Stimulated activated CD4-positive, alpha-beta T cell treated with anti-CD3 and anti-CD28 coated beads, Interleukin-4, amount 100 ng/mL, for 24 hours (primary cell): ENCODE measurements at places on chromosomes 13 and 19.

DNA sequence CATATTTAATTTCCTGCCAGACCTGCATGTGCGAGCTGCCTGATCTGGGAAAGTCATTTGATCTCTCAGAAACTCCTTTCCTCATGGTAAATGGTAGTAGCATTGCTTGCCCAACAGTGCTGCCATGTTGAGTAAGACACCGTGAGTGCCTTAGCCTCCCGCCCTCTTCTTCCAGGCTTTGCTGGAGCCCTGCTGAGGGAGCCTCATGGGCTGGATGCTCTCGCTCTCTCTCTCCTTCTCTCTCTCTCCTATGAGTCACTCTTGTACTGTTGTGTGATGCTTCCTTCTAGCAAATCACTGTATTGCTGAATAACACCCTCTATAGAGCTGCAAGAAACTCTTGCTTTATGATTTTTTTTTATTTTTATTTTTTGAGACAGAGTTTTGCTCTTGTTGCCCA lies 365.5 kb downstream of the UQCRFS1 start:
- DNase-seq, result no peak

- DNase-seq, result no peak
These were observed 5.3 kb downstream of the PDCD2L start for GRCh38 chr19:34409189-34410164.

GRCh38 chr13:113407531-113408393 lies 43.8 kb upstream of the GRTP1 start:
- DNase-seq, result no peak

DNA sequence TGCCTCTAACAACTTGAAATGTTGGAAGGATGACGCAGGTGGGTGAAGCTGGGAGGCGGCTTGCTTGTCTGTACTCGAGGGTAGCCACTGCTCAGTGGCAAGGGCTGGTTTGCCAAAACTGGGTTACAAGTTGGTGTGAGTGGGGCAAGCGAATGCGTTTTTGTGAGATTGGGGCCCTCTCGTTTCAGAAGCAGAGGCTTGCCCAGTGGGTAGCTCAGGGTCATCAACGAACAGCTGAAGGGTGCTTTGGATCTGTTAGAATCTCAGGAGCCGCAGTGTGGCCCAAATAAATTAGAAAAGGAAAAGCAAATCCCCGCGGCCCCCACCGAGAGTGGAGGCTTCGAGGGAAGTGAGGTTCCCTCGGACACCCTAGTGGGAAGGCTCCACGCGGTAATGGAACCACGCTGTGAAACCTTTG lies 7.3 kb downstream of the ATP4B start:
- no peak for DNase-seq
